Activated T-cell treated with anti-CD3 and anti-CD28 coated beads for 24 hours (primary cell): ENCODE measurements at places on chromosomes 3 and 15.

- no peak for DNase-seq
Observed at GRCh38 chr15:93488296-93488713, 399.3 kb upstream of the RGMA start.

GRCh38 chr15:29734917-29735572 is 87.2 kb downstream of the TJP1 start:
- no peak for DNase-seq

GRCh38 chr3:65706776-65707568 is 331.7 kb downstream of the MAGI1 start:
- DNase-seq, result no peak

DNA sequence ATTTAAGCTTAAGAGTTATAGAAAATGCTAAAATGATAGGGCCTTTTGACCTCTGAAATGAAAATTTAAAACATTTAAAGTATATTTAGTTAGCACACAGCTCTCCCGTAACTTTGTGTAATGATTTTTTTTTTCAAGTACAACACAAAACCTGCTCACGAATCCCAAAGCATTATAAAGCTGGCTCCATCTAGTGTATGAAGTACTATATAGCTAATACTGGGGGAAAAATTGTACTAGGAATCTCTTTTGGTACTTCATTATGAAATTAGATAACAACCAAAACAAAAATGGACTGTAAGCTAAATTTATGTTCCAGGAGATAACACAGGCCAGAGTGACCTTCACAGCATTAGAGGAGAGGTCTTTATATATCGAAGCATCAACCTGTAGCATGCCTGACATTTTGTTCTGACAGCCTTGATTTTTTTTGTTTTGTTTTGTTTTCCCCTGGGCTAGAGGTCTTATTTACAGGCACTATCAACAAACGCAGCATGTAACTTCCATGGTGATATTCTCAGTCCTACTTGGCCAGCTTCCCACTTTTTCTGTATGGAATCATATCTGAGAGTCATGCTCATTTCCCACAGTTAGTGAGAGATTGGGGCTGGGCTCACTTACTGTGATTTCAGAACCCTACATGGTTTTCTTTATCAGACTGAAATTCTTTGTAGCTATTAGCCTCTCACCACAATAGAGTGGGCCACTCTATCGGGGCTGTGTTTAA is 116.3 kb downstream of the MITF start:
- DNase-seq, result no peak

GRCh38 chr3:129829640-129830039 is 63.9 kb downstream of the TMCC1 start:
- DNase-seq, result no peak

- peak; percentile 47 for DNase-seq
Observed at GRCh38 chr15:89068325-89068784, 19.9 kb upstream of the ABHD2 start.

GRCh38 chr3:28646435-28646834 is 297.8 kb upstream of the AZI2 start:
- DNase-seq, result no peak

DNA sequence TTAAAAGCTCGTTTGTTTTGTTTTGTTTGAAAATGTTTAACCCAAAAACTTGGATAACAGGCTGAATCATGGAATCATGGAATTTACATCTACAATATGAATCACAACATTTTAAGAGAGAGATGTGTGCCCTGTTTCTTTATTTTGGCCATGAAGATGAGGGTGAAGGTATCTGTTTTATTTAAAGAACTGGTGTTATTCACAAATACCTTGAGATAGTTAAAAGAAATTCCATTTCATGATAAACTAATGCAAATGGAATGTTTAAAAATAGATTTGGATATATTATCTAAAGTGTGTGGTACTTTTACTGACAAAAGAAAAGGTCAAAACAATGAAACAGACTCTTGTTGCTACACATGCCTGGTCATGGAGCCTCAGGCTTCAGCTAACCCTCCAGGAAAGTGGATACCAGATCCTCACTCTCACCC is 486.0 kb upstream of the CFAP20DC start:
- no peak for DNase-seq

DNA sequence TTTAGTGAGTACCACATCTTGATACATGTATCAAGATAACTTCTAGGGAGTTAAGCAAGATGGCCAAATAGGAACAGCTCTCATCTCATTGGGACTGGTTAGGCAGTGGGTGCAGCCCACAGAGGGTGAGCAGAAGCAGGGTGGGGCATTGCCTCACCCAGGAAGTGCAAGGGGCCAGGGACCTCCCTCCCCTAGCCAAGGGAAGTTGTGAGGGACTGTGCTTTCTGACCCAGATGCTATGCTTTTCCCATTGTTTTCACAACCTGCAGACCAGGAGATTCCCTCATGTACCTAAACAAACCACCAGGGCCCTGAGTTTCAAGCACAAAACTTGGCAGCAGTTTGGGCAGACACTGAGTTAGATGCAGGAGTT is 665.0 kb upstream of the CBLB start:
- DNase-seq, result no peak

GRCh38 chr3:147394884-147395225 is 11.5 kb downstream of the ZIC4 start:
- DNase-seq, result no peak

- DNase-seq, result no peak
Observed at GRCh38 chr15:31371520-31372240, 45.0 kb downstream of the KLF13 start.

DNA sequence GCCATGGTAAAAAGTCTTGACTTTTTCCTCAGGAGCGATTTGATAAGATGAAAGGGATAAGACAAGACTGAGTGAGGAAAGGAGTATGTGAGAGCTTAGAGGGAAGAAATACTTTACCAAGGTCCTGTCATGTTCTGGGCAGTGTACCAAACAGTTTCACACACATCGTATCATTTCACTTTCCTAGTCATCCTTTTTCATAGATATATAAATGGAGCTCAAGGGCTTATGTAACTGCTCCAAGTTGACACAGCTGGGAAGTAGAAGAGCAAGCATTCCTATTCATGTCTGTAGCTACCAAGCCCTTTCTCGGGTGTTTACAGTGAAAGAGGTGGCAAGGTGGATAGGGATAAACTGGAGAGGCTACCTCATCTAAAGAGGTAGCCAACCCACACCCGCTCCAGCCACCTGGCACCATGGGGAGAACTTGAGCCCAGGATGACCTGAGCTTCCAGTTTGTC is 57.4 kb downstream of the MRPS25 start:
- no peak for DNase-seq
